ENCODE measurements at places on chromosomes 11 and 22.

DNA sequence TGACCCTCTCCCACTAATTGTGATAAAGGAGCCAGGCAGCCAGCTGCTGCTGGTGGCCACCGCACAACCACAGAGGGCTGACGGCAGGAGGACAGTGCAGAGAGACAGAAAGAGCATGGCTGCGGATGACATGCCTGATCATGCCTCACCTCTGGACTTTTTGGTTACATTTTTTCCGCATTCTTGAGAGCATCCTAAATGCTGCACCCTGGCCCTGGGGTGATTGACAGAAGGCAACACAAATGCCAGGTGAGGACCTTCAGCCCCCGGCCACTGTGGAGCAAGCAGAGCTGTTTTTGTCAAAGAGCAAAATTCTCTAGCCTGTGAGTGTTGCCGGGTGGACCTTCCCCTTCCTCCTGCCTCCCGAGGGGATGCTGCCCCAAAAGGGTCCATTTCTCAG lies 78.5 kb downstream of the RPS6KA4 start:
- DNase-seq: no peak

GRCh38 chr22:45925811-45926351 lies 51.1 kb downstream of the WNT7B start:
- no peak for DNase-seq

DNA sequence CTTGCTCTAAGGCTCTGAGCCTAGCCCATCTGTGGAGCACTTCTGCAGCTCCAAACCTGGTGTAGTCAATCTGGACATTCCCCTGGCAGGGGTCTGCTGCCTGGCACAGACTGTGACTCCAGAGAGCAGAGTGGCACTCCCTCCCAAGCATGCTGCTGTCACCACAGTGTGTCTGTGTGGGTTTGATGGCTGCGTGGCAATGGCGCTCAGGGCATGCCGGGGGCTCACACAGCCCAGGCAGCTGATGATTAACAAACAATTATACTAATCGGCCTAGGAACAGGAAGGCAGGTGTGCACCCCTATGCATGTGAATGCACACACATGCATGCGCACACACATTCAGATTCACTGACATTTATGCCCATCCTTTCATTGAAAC lies 9.0 kb upstream of the NECTIN1 start:
- DNase-seq: no peak

- DNase-seq: no peak
Measured at GRCh38 chr11:35143297-35144135, 4.5 kb downstream of the CD44 start.

- DNase-seq: no peak
Measured at GRCh38 chr11:34640050-34640923, 19.4 kb downstream of the EHF start.

- no peak for DNase-seq
Measured at GRCh38 chr11:101133190-101133589, 3.6 kb upstream of the PGR start.

GRCh38 chr22:19770349-19771220 lies 10.0 kb downstream of the TBX1 start:
- no peak for DNase-seq

DNA sequence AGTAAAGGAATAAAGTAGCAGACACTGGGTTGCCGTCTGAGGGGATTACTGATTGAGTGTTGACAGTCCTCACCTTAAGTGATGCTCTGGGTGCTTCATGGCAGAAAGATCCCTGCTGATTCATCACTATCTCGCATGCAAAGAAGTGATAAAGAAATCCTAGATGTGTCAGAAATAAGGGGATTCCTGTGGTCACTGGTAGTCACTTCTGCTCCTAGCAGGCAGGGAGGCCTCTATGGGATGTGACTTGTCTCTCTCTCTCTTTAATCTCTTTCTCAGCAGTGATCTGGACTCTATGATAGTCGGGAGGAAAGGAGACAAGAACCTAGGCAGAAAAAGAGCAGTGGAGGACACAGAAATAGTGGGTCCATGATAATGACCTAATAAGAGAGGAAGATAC lies 30.9 kb upstream of the OR56A1 start:
- no peak for DNase-seq

DNA sequence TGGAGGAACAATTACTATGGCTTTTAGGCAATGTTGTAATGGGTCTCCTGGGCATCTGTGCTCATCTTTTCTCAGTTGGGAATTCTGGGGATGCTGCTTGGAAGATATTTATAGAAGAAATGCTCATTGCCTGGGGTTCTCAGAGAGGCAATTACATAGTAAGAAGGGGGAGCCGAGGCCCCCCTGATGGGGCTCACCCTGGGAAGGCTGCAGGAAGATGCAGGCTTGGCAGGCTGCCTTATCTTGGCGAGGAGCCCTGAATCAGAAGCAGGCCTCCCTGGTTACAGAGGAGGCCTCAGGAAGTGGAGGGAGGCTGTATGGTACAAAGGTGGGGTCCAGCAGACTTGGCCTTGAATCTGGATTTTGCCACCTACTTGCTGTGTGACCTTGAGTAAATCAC lies 60.6 kb upstream of the CRYBB3 start:
- no peak for DNase-seq

- no peak for DNase-seq
Measured at GRCh38 chr11:3939651-3940190, 84.3 kb downstream of the STIM1 start.

GRCh38 chr22:38257181-38257580 lies 15.6 kb downstream of the TMEM184B start:
- no peak for DNase-seq

DNA sequence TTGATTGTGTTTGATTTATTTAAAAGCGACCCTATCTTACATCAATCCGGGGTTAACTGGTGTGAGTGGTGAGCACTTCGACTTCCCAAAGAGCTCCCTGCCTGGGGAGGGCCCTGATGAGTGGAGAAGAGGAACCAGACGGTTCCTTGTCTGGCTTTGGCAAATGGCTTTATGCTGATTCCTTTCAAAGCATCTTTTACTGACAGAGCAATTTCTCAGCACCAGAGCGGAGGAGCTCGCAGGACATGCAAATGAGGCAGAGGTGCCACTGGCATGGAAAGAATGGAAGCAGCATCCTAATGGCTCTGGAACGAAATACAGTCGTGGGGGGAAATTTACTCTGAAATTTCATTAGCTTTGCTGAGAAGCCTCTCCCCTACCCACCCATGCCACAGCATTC lies 410.9 kb upstream of the B3GAT1 start:
- DNase-seq: no peak

- no peak for DNase-seq
Measured at GRCh38 chr22:35454416-35455054, 54.6 kb downstream of the MCM5 start.

DNA sequence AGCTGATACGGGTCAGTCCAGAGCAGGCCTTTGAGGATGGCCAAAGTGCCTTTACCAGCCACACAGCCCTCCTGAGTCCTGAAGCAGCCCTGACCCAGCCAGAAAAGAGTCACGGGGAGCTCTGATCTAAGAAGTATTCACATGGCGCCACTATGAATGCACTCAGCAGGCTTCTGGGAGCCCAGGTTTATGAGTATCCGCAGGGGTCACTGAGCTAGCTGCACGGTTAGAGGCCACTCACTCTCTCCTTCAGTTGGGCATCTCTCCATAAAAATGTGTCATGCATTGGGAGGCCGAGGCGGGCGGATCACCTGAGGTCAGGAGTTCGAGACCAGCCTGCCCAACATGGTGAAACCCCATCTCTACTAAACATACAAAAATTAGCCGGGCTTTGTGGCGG lies 10.3 kb downstream of the KIAA1671 start:
- DNase-seq: no peak

GRCh38 chr22:25710501-25710900 lies 31.5 kb upstream of the MYO18B start:
- no peak for DNase-seq

GRCh38 chr11:130457623-130458409 lies 9.4 kb downstream of the ADAMTS15 start:
- no peak for DNase-seq

DNA sequence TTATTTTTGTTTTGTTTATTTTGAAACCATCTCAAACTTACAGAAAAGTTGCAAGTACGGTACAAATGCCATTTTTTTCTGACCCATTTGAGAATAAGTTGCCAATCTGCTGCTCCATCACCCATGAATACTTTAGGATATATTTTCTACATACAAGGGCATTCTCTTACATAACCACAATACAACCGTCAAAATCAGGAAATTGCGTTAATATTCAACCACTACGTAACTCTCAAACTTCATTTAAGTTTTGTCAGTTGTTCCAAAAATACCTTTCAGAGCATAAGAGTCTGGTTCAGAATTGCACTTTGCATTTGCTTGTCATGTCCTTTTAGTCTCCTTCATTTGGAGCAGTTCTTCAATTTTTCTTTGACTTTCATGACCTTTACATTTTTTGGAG lies 194.3 kb upstream of the BDNF start:
- DNase-seq: no peak

DNA sequence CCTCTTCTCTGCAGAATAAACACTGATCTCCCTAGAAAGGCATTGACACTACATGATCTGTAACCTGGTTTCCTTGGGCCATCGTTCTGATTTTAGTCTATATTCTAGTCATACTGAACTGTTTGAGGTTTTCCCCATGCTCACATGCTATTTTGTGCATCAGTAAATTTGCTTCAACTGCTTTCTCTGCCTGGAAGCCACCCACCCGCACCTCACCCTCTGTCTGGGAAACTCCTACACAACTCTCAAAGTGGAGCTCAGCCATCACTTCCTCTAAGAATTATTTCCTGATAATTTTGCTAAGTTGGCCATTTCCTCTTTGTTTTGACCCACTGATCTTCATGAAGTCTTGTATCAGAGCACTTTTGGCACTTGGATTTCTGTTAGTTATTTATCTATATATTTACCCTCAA lies 36.1 kb downstream of the MMP20 start:
- no peak for DNase-seq

DNA sequence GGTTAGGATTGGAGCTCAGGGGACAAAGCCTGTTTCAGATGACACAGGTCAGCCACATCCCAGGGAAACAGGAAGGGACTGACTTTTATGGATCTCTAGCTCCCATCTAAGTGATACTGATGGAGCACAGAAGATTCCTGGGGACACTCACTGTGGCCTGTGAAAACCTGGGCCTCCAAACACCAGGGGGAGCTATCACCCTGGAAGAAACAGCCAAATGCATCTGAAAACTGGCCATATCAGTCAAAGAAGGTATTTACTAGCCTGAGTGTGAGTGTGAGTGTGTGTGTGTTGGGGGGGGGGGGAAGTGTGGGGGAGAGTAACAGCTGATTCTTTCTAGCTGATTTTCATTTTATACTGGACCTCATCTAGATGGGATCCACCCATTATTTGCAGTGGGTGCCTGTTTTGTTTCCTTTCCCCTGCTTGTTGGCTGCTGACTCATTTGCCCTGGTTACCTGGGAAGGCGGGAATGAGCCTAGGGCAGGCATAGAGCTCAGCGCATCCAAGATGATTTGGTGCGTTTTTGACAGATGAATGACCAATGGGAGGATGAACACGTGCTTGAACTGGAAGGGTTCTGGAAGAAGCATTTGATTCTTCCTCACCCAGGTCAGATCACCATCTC lies 284.0 kb downstream of the KIRREL3 start:
- peak; percentile 43 for DNase-seq

- DNase-seq: no peak
Measured at GRCh38 chr11:98061858-98062257, 958.9 kb upstream of the CNTN5 start.

DNA sequence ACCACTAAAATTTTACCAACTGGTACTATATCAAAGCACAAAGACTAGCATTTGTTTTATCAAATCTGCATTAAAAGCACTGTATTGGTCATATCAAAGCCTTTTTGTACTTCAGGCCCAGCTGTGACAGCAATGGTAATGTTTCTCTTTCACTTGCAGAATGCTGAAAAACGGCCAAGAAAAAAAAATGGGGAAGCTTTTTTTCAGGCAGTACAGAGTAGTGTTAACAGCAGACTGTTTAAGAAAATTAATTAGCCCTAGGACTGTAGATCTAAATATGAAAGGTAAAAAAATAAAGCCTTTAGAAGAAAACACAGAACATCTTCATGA lies 33.3 kb downstream of the DENND5A start:
- DNase-seq: no peak

- no peak for DNase-seq
Measured at GRCh38 chr11:130992788-130993187, 76.5 kb upstream of the SNX19 start.

DNA sequence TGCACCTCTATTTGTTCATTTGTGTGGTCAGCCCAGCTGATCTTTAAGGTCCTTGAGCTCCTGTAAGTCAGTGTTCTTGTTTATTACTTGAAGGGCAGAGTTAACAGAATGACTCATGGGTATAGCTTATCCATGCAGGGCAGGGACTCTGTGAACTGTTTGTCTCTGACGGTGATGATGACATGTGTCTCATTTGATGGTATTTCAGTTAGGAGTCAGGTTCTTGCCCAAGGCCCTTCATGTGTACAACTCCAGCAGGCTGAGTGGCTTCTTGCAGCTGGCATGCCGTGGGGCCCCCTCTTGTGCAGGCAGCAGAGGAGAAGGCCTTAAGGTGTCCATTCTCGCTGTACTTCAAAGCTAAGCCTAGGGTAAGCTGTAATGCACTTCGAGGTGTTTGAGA lies 165.1 kb downstream of the DBX1 start:
- DNase-seq: no peak

- DNase-seq: no peak
Measured at GRCh38 chr11:63855975-63856374, 17.1 kb downstream of the MARK2 start.

- DNase-seq: no peak
Measured at GRCh38 chr11:96307776-96308140, 35.2 kb downstream of the MAML2 start.
